Osteocyte (in vitro differentiated cells): ENCODE measurements at places on chromosomes 1 and 21.

GRCh38 chr1:37424523-37424922 is 49.9 kb upstream of the ZC3H12A start:
- DNase-seq: no peak

- no peak for DNase-seq
Observed at GRCh38 chr1:8574985-8575384, 242.5 kb downstream of the RERE start.

GRCh38 chr21:35467566-35467965 is 418.5 kb upstream of the RUNX1 start:
- no peak for DNase-seq

DNA sequence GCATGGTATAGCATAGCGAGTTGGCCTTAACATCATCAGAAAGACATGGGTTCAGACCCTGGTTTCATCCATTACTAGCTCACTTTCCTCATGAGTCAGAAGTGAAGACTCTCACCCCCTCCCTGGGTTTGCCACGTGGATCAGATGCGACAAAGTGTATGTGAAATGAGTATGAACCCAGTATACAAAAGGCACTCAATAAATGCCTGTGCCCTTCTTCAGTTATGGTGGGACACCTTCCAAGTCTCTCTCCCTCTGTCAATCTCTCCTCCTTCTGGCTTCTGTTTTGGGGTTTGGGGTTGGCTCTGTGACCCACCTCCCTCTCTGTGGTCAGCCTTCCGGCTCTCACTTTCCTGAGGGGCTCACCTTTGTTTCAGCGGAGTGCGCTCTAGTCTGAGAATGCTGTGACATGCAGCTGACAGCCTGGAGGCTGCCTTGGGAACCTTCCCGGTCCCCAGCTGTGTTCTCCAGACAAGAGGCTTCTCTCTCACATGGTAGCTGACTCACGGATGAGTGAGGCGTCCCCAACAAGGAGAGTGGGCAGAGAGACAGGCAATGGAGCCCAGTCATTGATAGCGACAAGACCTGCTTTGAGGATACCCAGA is 155.0 kb upstream of the EDN2 start:
- DNase-seq: no peak

DNA sequence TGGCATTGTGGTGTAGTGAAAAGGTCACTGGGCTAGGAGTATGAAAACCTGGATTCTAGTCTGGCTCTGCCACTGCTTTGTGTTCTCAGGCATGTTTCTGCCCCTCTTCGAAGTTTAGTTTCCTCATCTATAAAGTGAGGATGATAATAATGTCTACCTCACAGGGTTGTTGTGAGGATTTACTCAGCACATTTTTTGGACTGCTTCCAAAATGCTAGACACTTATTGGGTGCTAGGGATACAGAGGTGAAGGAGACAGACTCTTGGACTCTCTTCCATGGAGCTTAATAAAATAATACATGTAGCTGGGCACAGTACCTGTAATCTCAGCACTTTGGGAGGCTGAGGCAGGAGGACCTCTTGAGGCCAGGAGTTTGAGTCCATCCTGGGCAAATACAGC is 3.6 kb downstream of the KIF2C start:
- DNase-seq: no peak

DNA sequence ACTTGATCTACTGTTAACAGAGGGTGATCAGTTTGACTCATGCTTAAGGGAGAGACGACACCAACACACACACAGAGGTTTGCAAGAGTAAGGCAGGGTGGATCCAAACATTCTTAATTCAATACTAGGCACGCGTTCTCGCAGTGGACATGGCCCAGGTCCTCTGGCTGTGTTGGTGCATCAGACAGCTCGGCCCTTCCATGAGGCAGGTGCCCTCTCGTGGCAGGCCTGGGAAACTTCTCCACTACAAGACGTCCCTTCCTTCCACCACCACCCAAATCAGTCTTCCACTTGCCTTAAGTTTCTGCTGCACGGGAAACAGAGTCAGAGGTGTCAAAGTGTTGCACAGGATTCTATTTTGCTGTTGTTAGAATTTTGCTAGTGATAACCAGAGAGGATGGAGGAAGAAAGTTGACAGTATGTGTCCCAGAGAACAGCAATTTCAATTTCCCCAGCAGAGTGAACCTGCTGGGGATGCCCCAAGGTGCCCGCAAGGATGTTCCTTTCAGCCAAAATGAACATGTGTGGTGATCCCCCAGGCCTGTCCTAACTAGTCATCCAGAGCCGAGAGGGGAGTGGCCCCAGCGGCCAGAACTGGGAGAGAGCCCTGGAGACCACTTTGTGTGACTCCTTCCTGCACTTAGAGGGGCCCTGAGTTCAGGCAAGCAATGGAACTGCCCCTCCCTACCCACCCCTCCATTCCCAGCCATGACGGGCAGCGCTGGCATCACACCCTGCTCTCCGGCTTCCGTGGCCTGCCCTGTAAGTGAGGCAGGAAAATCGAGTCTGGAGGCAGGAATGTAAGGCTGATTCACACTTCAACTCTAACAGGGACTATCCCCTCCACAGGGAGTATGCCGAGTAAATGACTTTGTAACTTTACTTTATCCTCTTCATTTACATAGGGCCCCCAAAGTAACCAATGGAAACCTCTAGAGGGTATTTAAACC is 34.8 kb downstream of the MX1 start:
- no peak for DNase-seq

- DNase-seq: no peak
Observed at GRCh38 chr1:26994020-26994786, 711 bp downstream of the TRNP1 start.

GRCh38 chr1:3265835-3266805 is 188.3 kb upstream of the ARHGEF16 start:
- DNase-seq: no peak

DNA sequence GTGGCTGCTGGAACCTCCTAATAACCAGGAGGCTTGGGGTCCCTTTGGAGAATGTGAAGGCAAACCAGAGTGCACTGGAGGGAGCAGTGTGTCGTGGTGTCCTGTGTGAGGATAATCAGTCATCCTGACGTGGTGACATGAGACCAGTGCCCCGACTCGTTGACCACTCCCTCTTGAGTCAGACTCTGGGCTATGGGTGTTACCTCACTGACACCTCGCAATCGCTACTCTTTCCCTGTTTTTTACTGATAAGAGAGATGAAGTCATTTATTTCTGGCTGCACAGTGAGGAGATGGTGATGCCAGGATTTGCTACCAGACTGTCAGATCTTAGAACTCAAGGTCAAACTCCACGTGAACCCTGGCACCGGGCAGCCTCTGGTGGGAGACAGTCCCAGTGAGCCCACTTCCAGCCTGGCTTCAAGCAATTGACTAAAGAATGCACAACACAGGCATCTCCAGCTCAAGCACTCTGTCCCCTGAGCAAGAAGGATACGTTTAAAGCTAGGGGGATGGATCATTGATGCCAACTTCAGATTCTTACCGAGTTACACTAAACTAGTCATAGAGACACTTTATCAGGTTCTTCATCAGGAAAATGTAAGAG is 30.3 kb downstream of the UBASH3A start:
- no peak for DNase-seq

GRCh38 chr1:17176306-17177061 is 28.4 kb upstream of the PADI1 start:
- no peak for DNase-seq

DNA sequence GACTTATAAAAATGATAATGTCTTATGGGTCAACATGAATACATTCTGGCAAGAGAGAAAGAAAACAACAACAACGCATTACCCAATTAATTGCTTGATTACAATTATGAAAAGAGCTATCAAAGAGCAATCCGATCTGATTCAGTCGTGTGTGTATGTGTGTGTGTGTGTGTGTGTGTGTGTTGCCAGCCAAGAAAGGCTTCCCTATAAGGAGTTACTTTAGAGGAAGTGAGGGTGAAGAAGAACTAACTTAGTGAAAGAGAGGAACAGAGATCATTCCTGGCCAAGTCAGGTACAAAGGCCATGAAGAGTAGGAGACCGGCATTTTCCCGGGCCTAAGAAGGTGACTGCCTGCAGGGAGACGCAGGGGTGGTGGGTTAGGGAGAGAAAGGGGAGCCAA is 9.4 kb downstream of the TMEM35B start:
- DNase-seq: no peak

DNA sequence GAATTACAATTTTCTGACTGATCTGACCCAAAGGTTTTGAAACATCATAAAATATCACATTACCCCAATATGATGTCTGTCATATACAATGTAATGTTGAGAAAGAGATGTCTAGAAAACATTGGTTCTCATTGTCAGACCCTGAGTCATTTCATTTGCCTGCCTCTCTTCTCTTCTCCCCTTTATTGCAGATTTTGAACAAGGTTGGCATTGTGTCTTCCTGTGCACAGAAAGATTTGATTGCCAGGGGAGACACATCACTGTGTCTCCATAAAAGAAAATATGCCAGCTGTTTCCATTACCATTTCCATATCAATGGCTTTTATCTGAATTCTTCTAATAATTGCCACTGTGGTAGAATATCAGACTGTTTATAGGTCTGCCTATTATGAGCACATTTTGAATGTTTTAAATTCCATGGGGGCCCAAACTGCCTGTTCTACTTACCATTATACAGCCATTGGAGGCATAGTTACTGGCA is 65.6 kb downstream of the IFI44 start:
- DNase-seq: no peak

DNA sequence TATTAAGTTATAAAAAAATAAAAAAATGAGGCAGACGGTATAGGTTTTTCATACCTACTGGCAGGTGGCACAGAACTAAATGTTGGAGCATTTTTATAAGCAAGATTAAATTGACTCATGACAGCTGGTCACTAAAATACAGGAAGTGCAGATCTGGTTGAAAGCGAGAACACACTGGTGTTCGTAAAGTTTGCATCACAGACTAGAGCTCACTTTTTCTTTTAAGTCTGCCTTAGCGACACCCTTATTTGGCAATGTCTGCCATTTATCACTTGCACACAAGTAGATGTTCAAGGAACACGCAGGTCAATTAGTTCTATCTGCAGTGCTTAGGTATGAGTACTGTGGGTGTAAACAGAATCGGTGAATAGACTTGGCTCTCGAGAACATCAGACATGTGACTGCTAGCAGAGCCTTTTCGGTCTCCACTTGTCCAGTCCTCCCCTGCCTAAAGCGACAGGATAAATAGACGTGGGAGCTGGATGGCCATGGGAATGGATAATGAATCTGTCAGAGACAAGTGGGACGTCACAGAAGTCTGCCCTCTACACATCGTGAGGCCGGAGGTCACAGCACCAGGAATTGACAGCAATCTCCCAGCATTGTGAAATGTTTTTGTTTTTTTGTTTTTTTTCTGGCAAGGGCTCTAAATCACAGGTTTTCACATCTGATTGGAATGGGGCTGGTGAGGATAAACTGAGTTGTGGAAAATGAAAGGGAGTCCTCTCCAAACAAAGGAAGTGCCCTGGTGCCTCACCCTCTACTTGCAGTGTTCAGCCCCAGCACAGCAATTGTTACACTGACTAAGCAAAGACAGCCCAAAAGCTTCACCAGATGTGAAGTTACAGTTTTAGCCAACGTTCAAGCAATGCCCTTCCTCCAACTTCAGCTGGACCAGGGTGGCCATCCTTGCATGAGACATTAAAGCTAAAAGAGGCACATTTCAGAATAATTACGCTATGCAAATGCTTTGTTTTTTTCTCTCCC is 248.9 kb downstream of the NTNG1 start:
- DNase-seq: no peak

- no peak for DNase-seq
Observed at GRCh38 chr1:104780470-104781078, 1030.9 kb downstream of the AMY1C start.

- DNase-seq: no peak
Observed at GRCh38 chr1:202130297-202130721, 7.6 kb downstream of the GPR37L1 start.

GRCh38 chr1:67566803-67567377 is 118.1 kb upstream of the GADD45A start:
- no peak for DNase-seq

- no peak for DNase-seq
Observed at GRCh38 chr1:26083208-26083607, 15.8 kb upstream of the TRIM63 start.

GRCh38 chr1:157691285-157691920 is 9.2 kb downstream of the FCRL3 start:
- DNase-seq: no peak

DNA sequence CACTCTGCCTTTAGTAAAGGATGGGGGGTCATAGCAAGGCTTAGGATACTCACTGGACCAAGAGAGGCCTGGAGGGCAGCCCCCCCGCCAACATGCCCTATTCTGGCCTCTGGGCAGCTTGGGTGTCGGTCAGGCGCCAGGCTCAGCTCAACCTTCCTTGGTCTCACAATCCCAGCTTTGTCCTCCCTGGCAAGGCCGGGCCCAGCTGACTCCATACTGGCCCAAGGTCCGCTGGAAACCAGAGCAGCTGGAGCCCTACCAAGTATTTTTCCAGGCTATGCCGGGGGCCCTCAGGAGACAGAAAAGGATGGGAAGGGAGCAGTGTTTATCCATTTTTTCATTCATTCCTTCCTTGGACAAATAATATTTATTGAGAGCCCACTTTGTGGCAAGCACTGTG is 6.2 kb downstream of the FBXO2 start:
- DNase-seq: no peak
